RPMI7951 (cell line): ENCODE measurements at places on chromosomes 4 and X. TPM values are rescaled to one million over a fixed set of nuclear protein-coding genes. Genes with fewer than 3 reads are reported as not detected.
A peak's percentile ranks its signal among the peaks of the same experiment; 100 is the strongest.

Gene ENOX2
- 7.1 and 10.9 TPM in 2 replicates for total RNA-seq

Gene NXF2B
- total RNA-seq = not detected in 2 replicates

GRCh38 chr4:168743601-168744000 lies 246.7 kb downstream of the PALLD start:
- no peak for DNase-seq

GRCh38 chr4:25879991-25880651 lies 17.3 kb upstream of the SEL1L3 start:
- DNase-seq = no peak

Gene RHOXF2
- 0.29 TPM in 1 of 2 replicates, not detected in the other for total RNA-seq

Gene UCP1
- total RNA-seq = not detected in 2 replicates

Gene FABP2
- total RNA-seq = not detected in 2 replicates

- DNase-seq = no peak
Measured at GRCh38 chr4:14926368-14926767, 75.9 kb upstream of the CPEB2 start.

Gene PIGA
- 20.7 and 23.1 TPM in 2 replicates for total RNA-seq

- peak; percentile 63 for DNase-seq
Measured at GRCh38 chrX:17689971-17690409, 47.3 kb upstream of the SCML1 start.

Gene RS1
- not detected in 2 replicates for total RNA-seq

Gene BEX4
- total RNA-seq = 2.6 TPM in 2 replicates

- no peak for DNase-seq
Measured at GRCh38 chr4:107572281-107572680, 147.8 kb downstream of the PAPSS1 start.

GRCh38 chr4:87026800-87027495 lies 92.1 kb downstream of the AFF1 start:
- DNase-seq = no peak

Gene SPACA5
- total RNA-seq = 0.78 TPM in 1 of 2 replicates, not detected in the other
